ENCODE measurements at places on chromosomes 6 and 20. TPM values are rescaled to one million over a fixed set of nuclear protein-coding genes. Genes with fewer than 3 reads are reported as not detected.
A peak's percentile ranks its signal among the peaks of the same experiment; 100 is the strongest.

Gene KIAA1586
- 20.7 TPM for total RNA-seq

GRCh38 chr6:6801005-6801335 is 212.4 kb downstream of the LY86 start:
- no peak overlapping the region for H3K27ac ChIP-seq
- no peak for DNase-seq
- no peaks in the 10 kb centered on the region for H3K4me1 ChIP-seq
- no peak overlapping the region for H3K4me3 ChIP-seq

DNA sequence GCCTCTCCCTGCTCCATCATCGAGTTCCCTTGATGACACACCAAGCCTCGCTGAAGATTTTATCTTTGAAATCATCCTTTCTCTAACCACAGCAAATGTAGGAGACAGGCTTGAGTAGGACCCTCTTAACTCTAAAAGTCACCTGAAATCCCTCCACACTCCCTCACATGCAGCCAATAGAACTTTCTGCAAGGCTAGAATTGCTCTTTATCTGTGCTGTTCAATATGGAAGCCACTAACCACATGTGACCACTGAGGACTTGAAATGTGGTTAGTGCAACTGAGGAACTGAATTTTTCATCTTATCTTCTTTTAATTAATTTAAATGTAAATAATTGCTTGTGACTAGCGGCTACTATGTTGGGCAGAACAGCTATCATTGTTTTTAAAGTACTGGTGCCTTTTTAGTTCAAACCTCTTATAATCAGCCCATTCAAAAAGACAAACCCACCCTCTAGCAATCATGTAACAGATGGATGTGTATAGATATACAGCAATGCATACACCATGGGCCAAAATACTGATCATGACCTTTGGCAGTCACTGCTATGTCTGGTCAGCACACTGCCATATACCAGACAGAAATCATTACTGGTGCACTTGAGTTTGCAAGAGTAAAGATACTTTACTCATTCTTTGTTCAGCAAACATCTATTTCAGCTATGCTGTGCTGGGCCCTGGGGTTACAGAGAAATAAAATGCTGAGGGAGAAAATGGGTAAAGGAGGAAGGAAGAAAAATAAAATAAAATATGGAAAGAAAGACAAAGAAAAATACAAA is 50.0 kb downstream of the GFOD1 start:
- peaks cover 19% of the 10 kb centered on the region for H3K4me1 ChIP-seq
- DNase-seq: no peak
- no peak overlapping the region for H3K4me3 ChIP-seq
- H3K36me3 ChIP-seq: no peaks in the 10 kb centered on the region
- no peak overlapping the region for H3K27ac ChIP-seq

DNA sequence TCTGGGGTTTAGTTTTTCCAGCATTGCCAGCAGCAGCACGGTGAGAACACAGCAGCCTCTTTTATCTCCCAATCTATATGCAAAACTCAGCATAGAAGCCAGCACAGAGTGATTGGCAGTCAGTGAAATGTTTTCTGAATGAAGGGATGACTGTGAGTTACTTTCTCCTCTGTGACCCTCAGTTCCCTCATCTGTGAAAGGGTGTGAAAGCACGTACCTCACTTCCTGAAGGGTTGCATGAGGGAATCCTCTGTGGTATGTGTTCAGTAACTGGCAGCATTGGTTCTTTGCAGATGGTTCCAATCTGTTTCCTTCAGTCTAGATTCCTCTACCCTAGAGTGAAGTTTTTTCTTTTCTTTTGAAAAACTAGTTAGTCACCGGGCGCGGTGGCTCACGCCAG is 40.0 kb downstream of the EFCAB8 start:
- H3K4me3 ChIP-seq: no peak overlapping the region
- peaks cover 7% of the 10 kb centered on the region for H3K4me1 ChIP-seq
- no peak for DNase-seq
- no peaks in the 10 kb centered on the region for H3K27me3 ChIP-seq

GRCh38 chr6:94127716-94128115 is 708.4 kb upstream of the EPHA7 start:
- no peaks in the 10 kb centered on the region for H3K36me3 ChIP-seq
- H3K27ac ChIP-seq: no peak overlapping the region
- no peaks in the 10 kb centered on the region for H3K27me3 ChIP-seq
- DNase-seq: no peak

GRCh38 chr6:34317172-34317477 is 68.3 kb upstream of the SMIM29 start:
- no peak for DNase-seq
- no peaks in the 10 kb centered on the region for H3K36me3 ChIP-seq
- no peaks in the 10 kb centered on the region for H3K27me3 ChIP-seq
- H3K4me1 ChIP-seq: peaks cover 35% of the 10 kb centered on the region

GRCh38 chr6:161732594-161732993 is 458.7 kb upstream of the AGPAT4 start:
- no peaks in the 10 kb centered on the region for H3K27me3 ChIP-seq
- H3K27ac ChIP-seq: no peak overlapping the region
- DNase-seq: no peak
- H3K4me3 ChIP-seq: no peak overlapping the region
- no peaks in the 10 kb centered on the region for H3K36me3 ChIP-seq
- no peaks in the 10 kb centered on the region for H3K4me1 ChIP-seq

DNA sequence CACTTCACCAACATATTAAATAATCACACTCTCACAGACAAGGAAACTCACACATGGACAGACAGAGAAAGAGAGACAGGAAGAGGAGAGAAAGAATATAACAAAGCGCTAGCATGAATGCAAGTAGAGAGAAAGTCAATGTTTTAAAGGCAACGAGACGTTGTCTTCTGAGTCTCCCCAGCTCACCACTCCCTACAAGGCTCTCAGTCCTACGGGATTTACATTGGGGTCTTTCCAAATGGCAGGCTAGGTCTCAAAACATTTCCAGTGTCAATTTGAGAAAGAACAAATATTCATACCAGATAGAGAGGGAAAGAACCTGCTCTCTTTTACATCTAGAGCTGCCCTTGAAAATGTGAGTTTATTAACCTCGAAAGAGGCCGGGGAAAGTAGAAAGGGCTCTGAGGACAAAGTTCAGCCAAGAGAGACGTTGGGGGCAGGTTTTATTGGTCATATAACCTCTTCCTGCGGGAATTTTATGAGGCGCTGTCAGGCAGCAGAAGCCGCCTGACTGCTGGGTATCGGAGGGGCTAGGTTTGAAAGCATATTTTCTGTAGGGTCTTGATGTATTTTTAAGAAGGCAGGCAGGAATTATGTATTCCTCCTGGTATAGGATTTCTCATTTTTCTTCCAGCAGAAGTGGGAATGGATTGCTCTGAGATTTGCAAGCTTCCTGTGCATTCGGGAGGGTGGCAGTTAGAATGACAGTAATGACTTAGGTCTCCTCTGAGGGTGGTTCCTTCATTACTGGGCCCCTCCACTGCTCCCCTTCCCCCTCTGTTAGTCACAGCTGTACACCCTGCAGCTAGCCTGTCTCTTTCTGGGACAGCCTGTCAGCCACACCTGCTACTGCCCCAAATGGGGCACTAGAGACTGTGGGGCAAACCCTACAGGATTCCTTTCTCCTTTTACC is 34.4 kb upstream of the KIF16B start:
- no peaks in the 10 kb centered on the region for H3K36me3 ChIP-seq
- H3K4me1 ChIP-seq: no peaks in the 10 kb centered on the region
- no peak overlapping the region for H3K4me3 ChIP-seq
- no peak overlapping the region for H3K27ac ChIP-seq

- DNase-seq: no peak
- no peaks in the 10 kb centered on the region for H3K27me3 ChIP-seq
- H3K4me3 ChIP-seq: no peak overlapping the region
- no peak overlapping the region for H3K27ac ChIP-seq
- no peaks in the 10 kb centered on the region for H3K4me1 ChIP-seq
- no peaks in the 10 kb centered on the region for H3K36me3 ChIP-seq
Observed at GRCh38 chr6:119653329-119653728, 303.8 kb upstream of the MAN1A1 start.

DNA sequence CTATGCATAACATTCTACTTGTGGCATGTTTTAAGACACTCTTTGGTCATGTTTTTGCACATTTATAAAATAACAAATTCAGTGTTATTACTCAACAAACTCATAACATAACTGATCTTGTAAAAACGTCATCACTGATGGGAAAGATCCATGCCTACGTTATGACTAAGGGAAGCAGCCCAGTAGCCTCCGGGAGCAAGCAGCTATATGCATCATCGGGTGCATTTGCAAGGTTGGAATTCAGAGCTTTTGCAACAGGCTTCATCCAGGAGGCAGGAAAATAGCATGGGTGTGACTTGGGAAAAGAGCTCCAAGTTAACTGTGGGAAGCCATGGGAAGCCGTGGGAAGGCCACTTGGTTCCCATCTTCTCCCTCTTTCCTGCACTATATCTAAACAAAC is 271.6 kb upstream of the SGK1 start:
- DNase-seq: no peak
- no peak overlapping the region for H3K4me3 ChIP-seq
- no peaks in the 10 kb centered on the region for H3K4me1 ChIP-seq
- no peaks in the 10 kb centered on the region for H3K36me3 ChIP-seq
- no peak overlapping the region for H3K27ac ChIP-seq
- H3K27me3 ChIP-seq: no peaks in the 10 kb centered on the region

DNA sequence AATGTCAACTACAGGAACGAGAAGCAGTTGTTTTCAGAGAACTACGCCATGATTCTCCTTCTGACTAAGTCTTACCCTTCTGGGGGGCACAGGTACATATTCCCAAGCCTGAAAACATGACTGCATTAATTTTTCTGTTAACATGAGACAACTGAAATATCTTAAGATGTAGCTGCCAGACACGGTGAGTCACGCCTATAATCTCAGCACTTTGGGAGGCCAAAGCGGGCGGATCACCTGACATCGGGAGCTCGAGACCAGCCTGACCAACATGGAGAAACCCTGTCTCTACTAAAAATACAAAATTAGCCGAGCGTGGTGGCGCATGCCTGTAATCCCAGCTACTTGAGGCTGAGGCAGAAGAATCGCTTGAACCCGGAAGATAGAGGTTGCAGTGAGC is 21.7 kb downstream of the TBC1D20 start:
- H3K4me3 ChIP-seq: no peak overlapping the region
- H3K4me1 ChIP-seq: peaks cover 38% of the 10 kb centered on the region
- no peaks in the 10 kb centered on the region for H3K27me3 ChIP-seq
- no peak overlapping the region for H3K27ac ChIP-seq
- peaks cover 32% of the 10 kb centered on the region for H3K36me3 ChIP-seq
- DNase-seq: no peak

- no peaks in the 10 kb centered on the region for H3K27me3 ChIP-seq
- no peak overlapping the region for H3K27ac ChIP-seq
- no peak for DNase-seq
Observed at GRCh38 chr20:10754824-10755223, 81.0 kb upstream of the JAG1 start.

Gene GNAS-AS1
- 0.94 TPM for total RNA-seq

GRCh38 chr20:31721408-31722256 is 1.0 kb downstream of the BCL2L1 start:
- H3K27ac ChIP-seq: peak overlapping the region; percentile 96
- H3K4me1 ChIP-seq: peaks cover 50% of the 10 kb centered on the region
- H3K36me3 ChIP-seq: no peaks in the 10 kb centered on the region

Gene CCN6
- total RNA-seq: not detected

- H3K4me1 ChIP-seq: peaks cover 44% of the 10 kb centered on the region
- no peaks in the 10 kb centered on the region for H3K36me3 ChIP-seq
- H3K27me3 ChIP-seq: no peaks in the 10 kb centered on the region
- peak overlapping the region; percentile 83 for H3K27ac ChIP-seq
- peak overlapping the region; percentile 13 for H3K4me3 ChIP-seq
Observed at GRCh38 chr20:13231031-13231752, 10.1 kb downstream of the ISM1 start.

GRCh38 chr6:84197708-84198107 is 29.7 kb downstream of the CEP162 start:
- no peak for DNase-seq
- H3K27ac ChIP-seq: no peak overlapping the region

Gene ARFGEF3
- 0.03 TPM for total RNA-seq

GRCh38 chr6:33380272-33380981 is 11.2 kb upstream of the KIFC1 start:
- H3K4me3 ChIP-seq: no peak overlapping the region
- H3K4me1 ChIP-seq: peaks cover under 1% of the 10 kb centered on the region
- H3K27me3 ChIP-seq: no peaks in the 10 kb centered on the region

GRCh38 chr6:43978473-43979346 is 148.5 kb downstream of the MRPL14 start:
- H3K4me1 ChIP-seq: no peaks in the 10 kb centered on the region
- no peak for DNase-seq
- H3K27me3 ChIP-seq: no peaks in the 10 kb centered on the region

Gene BANF2
- total RNA-seq: not detected

Gene DCDC2
- total RNA-seq: 0.47 TPM

GRCh38 chr6:40912158-40912946 is 126.7 kb downstream of the UNC5CL start:
- DNase-seq: no peak
- H3K27ac ChIP-seq: no peak overlapping the region
- no peaks in the 10 kb centered on the region for H3K36me3 ChIP-seq
- H3K27me3 ChIP-seq: no peaks in the 10 kb centered on the region

Gene RBM12
- total RNA-seq: 129 TPM

Gene SNAI1
- 0.44 TPM for total RNA-seq

Gene CCNC
- 42.7 TPM for total RNA-seq

DNA sequence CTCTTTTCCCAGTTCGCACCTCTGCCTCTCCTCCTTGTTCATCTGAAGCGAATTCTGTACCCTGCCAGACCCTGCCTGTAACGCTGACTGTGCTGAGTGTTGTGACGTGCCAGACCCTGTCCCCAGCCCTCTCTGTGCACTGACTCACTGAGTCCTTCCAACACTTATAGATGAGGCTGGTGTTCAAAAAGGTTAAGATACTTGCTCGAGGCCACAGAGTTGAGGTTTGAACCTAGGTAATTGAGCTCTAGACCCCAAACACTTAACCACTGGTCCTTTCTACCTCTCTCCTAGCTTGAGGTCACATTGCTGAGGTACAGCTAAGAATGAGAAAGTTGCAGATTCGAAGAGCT is 45.7 kb upstream of the NEDD9 start:
- peak; percentile 65 for DNase-seq
- H3K36me3 ChIP-seq: no peaks in the 10 kb centered on the region
- H3K27ac ChIP-seq: peak overlapping the region; percentile 35
- no peak overlapping the region for H3K4me3 ChIP-seq

GRCh38 chr6:111586554-111586953 is 19.1 kb downstream of the TRAF3IP2 start:
- H3K36me3 ChIP-seq: peaks cover 6% of the 10 kb centered on the region
- no peaks in the 10 kb centered on the region for H3K27me3 ChIP-seq
- DNase-seq: peak; percentile 25
- no peak overlapping the region for H3K27ac ChIP-seq
- H3K4me3 ChIP-seq: no peak overlapping the region

DNA sequence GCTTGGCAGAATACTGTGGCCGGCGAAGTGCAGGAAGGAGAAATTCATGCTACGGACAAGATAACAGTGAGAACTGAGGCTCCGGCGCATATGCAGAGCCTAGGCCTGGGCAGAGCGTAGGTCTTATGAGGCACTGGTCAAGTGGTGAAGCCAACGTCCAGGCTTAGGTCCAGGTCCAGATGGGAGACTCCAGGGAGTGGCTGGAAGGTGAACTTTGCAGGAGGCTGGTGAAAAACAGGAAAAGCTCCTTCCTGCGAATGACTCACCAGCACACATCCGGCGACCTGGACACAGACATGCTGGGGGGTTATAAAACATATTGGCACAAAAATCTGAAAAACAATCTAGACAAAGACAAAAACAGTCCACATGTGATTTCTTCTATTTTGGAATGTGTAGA is 15.4 kb downstream of the C6orf141 start:
- no peak overlapping the region for H3K27ac ChIP-seq
- no peaks in the 10 kb centered on the region for H3K27me3 ChIP-seq
- DNase-seq: no peak
- no peaks in the 10 kb centered on the region for H3K36me3 ChIP-seq
- no peak overlapping the region for H3K4me3 ChIP-seq

Gene ZCCHC3
- total RNA-seq: 29.8 TPM

Measured in CD4-positive, alpha-beta memory T cell (primary cell).